Stomach (tissue), 19 donors: ENCODE measurements at places on chromosomes 5 and 9. TPM values are rescaled to one million over a fixed set of nuclear protein-coding genes. Genes with fewer than 3 reads are reported as not detected.

- H3K27me3 ChIP-seq = peaks cover 6% of the 10 kb centered on the region
- DNase-seq = no peak
- H3K4me1 ChIP-seq = no peaks in the 10 kb centered on the region
- no peak overlapping the region for H3K27ac ChIP-seq
- peaks cover 6% of the 10 kb centered on the region for H3K36me3 ChIP-seq
These were observed 212.1 kb downstream of the SLF1 start for GRCh38 chr5:94830520-94830919.

DNA sequence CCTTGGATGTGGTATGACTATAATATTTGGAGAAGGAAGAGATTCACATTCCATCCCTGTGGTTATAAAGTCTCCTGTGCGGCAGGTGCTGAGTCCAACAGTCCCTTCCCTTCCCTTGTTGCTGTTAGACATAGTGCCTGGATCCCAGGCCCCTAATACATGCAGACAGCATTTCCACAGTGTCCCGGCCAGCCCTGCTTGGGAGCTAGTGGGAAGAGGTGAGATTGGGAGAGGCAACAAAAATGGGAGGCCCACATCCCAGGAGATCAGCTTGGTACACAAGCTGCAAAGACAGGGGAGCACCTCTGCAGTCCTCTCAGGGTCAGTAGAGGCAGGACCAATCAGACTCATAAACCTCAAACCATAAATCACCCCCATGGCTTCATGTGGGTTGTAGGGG, 3.3 kb upstream of the NEURL1B start:
- H3K27ac ChIP-seq = no peak overlapping the region
- no peaks in the 10 kb centered on the region for H3K36me3 ChIP-seq
- H3K4me3 ChIP-seq = no peak overlapping the region
- H3K4me1 ChIP-seq = peaks cover 37% of the 10 kb centered on the region
- DNase-seq = no peak

- H3K27me3 ChIP-seq = no peaks in the 10 kb centered on the region
- H3K27ac ChIP-seq = no peak overlapping the region
- no peak overlapping the region for H3K4me3 ChIP-seq
- H3K4me1 ChIP-seq = no peaks in the 10 kb centered on the region
These were observed 187.6 kb upstream of the EFNA5 start for GRCh38 chr5:107858324-107858723.

- H3K27ac ChIP-seq = no peak overlapping the region
- H3K36me3 ChIP-seq = no peaks in the 10 kb centered on the region
- peak; percentile 48 for DNase-seq
- no peaks in the 10 kb centered on the region for H3K27me3 ChIP-seq
These were observed 467.8 kb downstream of the TMEM232 start for GRCh38 chr5:110258460-110259216.

- H3K4me3 ChIP-seq = no peak overlapping the region
- H3K27me3 ChIP-seq = no peaks in the 10 kb centered on the region
- no peaks in the 10 kb centered on the region for H3K36me3 ChIP-seq
- H3K27ac ChIP-seq = no peak overlapping the region
These were observed 212.4 kb downstream of the SAXO1 start for GRCh38 chr9:18820566-18821095.

GRCh38 chr5:141484641-141485311, at the start of gene PCDHGC4:
PCDHGC4 (plus strand) TSS chr5:141485030; CDS start chr5:141485174, 144 bp downstream.
- H3K27me3 ChIP-seq = no peaks in the 10 kb centered on the region
- no peak within 1 kb of the TSS for H3K27ac ChIP-seq
- H3K4me3 ChIP-seq = peak within 1 kb of the TSS; percentile 41
- H3K36me3 ChIP-seq = peaks cover 31% of the 10 kb centered on the region
- no peak for DNase-seq

DNA sequence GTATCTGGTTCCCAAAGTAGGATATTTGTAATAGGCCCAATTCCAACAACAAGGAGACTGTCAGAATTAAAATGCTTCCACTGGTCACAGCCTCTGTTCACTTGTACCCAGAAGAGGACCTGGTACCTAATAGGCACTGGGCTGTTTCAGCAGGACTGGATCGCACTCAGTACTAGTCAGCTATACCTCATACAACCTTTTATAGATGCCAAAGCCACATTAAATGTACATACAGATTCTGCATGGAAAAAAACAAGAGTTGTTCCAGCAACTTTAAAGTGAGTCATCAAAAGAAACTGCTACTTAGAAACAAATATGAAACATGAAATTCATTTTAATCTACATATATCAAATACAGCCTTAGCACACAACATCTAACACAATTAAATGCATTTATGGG, 87.5 kb downstream of the GPR21 start:
- no peaks in the 10 kb centered on the region for H3K27me3 ChIP-seq
- DNase-seq = no peak
- H3K36me3 ChIP-seq = peaks cover 5% of the 10 kb centered on the region
- no peak overlapping the region for H3K27ac ChIP-seq
- no peak overlapping the region for H3K4me3 ChIP-seq

DNA sequence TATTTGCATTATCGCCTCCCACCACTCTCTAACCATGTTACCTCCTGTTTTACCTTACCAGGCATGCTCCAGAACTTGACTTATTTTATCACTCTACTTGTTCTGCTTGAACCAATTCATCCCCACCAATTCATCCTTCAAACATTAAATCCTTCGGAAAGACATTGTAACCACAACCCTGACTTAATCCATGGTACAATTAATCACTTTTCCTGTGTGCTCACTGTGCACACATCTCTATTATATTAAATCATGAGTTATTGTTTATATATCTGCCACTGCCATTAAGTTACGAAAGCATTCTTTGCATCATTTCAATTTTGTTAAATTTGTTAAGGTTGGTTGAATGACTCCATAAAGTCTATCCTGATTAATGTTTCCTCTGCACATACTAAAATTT, 7.4 kb upstream of the C5orf46 start:
- no peaks in the 10 kb centered on the region for H3K4me1 ChIP-seq
- no peak overlapping the region for H3K27ac ChIP-seq
- no peak overlapping the region for H3K4me3 ChIP-seq
- no peak for DNase-seq
- H3K36me3 ChIP-seq = no peaks in the 10 kb centered on the region
- H3K27me3 ChIP-seq = no peaks in the 10 kb centered on the region

DNA sequence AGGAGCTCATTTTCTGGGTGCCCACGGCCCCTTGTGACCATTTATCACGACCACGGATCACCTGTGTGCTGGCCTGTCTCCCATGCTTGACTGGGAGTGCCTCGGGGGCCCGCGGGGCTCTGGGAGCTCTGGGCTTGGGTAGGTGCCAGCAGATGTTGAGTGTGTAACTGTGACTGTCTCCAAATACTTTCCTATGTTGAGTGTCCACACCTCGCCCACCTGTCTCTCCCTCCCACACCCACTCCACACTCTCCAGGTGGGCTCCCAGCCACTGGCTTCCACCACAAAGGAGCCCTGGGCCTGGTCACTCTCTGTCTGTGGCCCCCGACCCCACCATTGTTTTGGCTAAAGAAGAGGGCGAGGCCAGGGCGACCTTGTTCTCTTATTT, 196.4 kb downstream of the CDK5RAP2 start:
- DNase-seq = peak; percentile 29
- H3K4me3 ChIP-seq = no peak overlapping the region
- peaks cover 23% of the 10 kb centered on the region for H3K4me1 ChIP-seq
- peaks cover 9% of the 10 kb centered on the region for H3K36me3 ChIP-seq
- no peak overlapping the region for H3K27ac ChIP-seq

DNA sequence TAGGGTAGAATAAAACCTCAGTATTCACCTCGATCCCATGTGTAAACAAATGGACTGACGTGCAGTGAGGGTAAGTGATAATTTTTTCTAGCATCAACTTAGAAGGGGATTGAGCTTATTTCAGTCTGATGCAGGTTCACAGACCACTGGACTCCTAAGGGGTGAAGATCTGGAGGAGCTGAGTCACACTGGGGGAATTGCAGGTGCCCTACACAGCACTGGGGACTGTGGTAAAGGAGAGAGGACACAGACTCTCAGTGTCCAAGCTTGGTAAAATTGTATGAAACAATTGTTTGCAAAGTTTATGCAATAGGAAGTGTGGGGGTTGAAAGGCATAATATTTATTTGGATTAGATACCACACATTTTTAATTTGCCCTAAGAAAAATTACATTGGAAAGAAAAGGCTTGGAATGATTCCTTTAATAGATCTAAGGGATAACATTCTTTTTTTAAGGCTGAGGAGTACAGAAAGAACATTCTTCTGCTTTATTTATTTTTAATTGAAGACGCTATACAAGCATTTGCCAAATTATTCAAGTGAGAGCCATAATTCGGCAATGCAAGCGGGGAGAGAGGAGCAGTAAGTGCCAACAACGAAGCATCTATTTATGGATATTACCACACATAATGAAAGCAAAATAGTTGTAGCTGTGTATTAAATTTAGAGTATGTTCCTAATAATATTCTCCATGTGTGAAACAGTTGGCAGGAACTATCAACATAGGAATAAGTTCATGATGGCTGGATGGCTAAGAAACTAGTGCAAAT, 766.9 kb upstream of the ADAMTS16 start:
- DNase-seq = no peak
- no peaks in the 10 kb centered on the region for H3K4me1 ChIP-seq
- no peak overlapping the region for H3K4me3 ChIP-seq

DNA sequence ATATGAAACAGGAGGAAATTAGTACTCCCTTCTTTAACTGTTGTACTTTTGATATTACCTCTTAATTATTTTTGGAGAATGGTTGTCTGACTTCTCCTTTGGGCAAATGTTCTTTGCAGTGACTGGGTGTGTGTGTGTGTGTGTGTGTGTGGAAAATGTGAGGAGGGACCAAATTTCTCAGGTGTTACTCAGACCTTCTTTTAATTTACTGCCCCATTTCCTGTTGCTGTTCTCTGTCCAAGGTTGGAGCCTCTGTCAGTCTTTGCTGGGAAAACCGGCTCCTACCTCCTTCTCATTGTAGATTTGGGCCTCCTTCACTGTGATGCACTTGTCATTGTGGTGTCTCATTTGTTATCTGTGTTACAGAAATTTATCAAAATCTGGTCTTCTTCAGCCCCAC, 68.4 kb downstream of the PBX3 start:
- DNase-seq = no peak
- H3K36me3 ChIP-seq = no peaks in the 10 kb centered on the region
- H3K4me3 ChIP-seq = no peak overlapping the region
- peak overlapping the region; percentile 8 for H3K27ac ChIP-seq
- H3K27me3 ChIP-seq = no peaks in the 10 kb centered on the region
- H3K4me1 ChIP-seq = no peaks in the 10 kb centered on the region

GRCh38 chr5:43412156-43412555, at the start of gene CCL28:
CCL28 (minus strand) TSS chr5:43412391; CDS start chr5:43412316, 75 bp downstream.
- no peaks in the 10 kb centered on the region for H3K36me3 ChIP-seq
- H3K27me3 ChIP-seq = no peaks in the 10 kb centered on the region
- H3K4me3 ChIP-seq = no peak within 1 kb of the TSS

DNA sequence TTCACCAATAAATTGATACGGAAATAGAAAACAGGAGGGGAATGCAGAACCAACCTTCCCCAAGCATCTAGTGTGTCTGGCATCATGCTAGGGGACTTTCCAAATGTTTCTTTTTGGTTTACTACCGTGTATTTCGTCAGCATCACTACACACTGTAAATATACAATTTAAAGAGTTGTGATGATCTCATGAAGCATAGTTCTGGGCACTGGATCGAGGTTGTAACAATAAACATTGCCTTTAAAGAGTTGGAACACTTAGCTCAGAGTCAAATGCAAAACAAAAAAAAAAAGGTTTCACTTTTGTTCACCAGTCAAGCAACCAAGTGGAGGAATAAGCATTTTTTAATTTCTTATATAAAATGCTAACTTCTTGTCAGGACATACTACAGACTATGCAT, 2.9 kb upstream of the SCAI start:
- no peak overlapping the region for H3K27ac ChIP-seq
- H3K4me1 ChIP-seq = no peaks in the 10 kb centered on the region
- no peaks in the 10 kb centered on the region for H3K27me3 ChIP-seq
- no peak for DNase-seq
- peaks cover 14% of the 10 kb centered on the region for H3K36me3 ChIP-seq
- no peak overlapping the region for H3K4me3 ChIP-seq

GRCh38 chr9:98995059-98995671, 51.5 kb downstream of the COL15A1 start:
- peak overlapping the region; percentile 45 for H3K27ac ChIP-seq
- no peaks in the 10 kb centered on the region for H3K36me3 ChIP-seq
- peak; percentile 63 for DNase-seq
- H3K27me3 ChIP-seq = no peaks in the 10 kb centered on the region
- H3K4me3 ChIP-seq = no peak overlapping the region

GRCh38 chr9:22046243-22046885, 37.3 kb upstream of the CDKN2B start:
- H3K4me3 ChIP-seq = no peak overlapping the region
- no peaks in the 10 kb centered on the region for H3K27me3 ChIP-seq
- DNase-seq = no peak
- peaks cover 9% of the 10 kb centered on the region for H3K4me1 ChIP-seq
- H3K27ac ChIP-seq = no peak overlapping the region

- no peak for DNase-seq
- H3K36me3 ChIP-seq = no peaks in the 10 kb centered on the region
- H3K27ac ChIP-seq = no peak overlapping the region
- H3K4me1 ChIP-seq = peaks cover 16% of the 10 kb centered on the region
- H3K4me3 ChIP-seq = no peak overlapping the region
These were observed 1.0 kb upstream of the CRB2 start for GRCh38 chr9:123354806-123355508.

DNA sequence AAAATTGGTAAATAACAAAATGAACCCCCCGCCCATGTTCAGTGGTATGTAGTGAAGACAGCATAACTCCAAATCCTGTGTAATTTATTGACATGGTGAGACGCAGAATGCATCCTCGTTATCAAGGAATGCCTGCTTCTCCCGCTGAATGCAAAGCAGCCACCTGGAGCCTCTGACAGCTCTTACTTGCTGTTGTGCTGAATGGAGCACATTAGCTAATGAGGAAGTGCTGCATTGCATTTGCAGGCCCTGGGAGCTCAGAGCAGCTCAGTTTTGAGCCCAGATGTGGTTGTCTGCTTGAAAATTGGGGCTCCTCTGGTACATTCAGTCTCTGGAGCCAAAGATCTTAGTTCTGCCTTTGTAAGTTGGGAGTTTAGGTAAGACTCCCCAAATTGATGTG, 28.9 kb downstream of the PLAC8L1 start:
- DNase-seq = peak; percentile 20
- no peak overlapping the region for H3K27ac ChIP-seq
- H3K4me1 ChIP-seq = no peaks in the 10 kb centered on the region
- H3K4me3 ChIP-seq = no peak overlapping the region
- H3K27me3 ChIP-seq = no peaks in the 10 kb centered on the region

- peaks cover 26% of the 10 kb centered on the region for H3K36me3 ChIP-seq
- H3K4me1 ChIP-seq = peaks cover 51% of the 10 kb centered on the region
- no peak overlapping the region for H3K4me3 ChIP-seq
- no peak overlapping the region for H3K27ac ChIP-seq
- H3K27me3 ChIP-seq = no peaks in the 10 kb centered on the region
These were observed 4.1 kb downstream of the TMEM250 start for GRCh38 chr9:136114610-136115009.

Gene YTHDC2
- total RNA-seq = 78.0 TPM

Gene CLPTM1L
- total RNA-seq = 183 TPM

Gene EGFLAM
- total RNA-seq = 1.4 TPM

Gene GABRA6
- not detected for total RNA-seq

Gene SPATA6L
- total RNA-seq = 8.8 TPM

Gene ROPN1L
- total RNA-seq = 0.87 TPM
